ENCODE measurements at places on chromosomes 1 and 21.

GRCh38 chr1:227317523-227318015 lies 723 bp downstream of the CDC42BPA start:
- DNase-seq, result no peak

DNA sequence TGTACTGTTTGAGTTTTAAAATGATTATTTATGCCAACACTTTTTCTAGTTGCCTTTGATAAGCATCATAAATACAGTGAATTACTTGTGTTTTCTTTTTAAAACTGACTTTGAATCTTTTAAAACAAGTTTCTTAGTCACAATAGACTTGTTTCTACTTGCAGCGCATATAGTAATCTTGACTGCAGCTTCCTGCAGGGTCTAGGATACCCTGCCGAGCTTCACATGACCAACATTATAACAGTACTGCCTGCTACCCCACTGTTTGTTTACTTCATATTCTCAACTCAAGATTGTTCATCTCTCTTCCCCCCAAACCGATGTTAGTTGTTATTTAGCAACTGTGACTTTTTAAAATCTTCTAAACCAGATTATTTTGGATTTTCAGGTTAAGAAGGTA lies 751.3 kb upstream of the NEGR1 start:
- no peak for DNase-seq

- DNase-seq, result no peak
These were observed 50.2 kb upstream of the TNR start for GRCh38 chr1:175793617-175794016.

DNA sequence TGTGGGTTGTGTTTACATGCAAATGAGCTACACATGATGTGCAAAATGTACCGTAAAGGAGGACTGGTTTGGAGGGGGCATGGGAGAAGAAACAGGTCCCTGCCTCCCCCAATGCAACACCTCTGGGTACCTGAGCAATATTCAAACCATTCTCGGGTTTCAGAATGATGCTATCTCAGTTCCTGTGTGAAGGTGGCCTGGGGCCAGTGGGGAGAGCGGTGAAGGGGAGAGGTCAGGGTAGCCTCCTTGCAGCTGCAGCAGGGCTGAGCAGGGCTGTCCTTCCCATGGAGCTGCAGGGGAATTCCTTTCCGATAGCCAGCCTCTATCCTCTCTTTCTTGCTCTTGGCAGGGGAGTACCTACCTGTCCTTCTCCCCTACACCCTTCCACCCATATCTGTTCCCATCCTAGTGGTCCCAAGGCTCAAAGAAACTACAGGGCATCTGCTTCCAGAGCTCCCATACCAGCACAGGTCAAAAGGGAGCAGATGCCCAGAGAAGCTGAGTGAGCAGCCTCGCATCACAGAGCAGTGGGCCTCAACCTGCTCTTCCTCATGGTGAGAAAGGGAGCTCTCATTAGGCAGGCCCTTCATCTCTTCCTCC lies 11.9 kb downstream of the MEF2D start:
- DNase-seq, result no peak

DNA sequence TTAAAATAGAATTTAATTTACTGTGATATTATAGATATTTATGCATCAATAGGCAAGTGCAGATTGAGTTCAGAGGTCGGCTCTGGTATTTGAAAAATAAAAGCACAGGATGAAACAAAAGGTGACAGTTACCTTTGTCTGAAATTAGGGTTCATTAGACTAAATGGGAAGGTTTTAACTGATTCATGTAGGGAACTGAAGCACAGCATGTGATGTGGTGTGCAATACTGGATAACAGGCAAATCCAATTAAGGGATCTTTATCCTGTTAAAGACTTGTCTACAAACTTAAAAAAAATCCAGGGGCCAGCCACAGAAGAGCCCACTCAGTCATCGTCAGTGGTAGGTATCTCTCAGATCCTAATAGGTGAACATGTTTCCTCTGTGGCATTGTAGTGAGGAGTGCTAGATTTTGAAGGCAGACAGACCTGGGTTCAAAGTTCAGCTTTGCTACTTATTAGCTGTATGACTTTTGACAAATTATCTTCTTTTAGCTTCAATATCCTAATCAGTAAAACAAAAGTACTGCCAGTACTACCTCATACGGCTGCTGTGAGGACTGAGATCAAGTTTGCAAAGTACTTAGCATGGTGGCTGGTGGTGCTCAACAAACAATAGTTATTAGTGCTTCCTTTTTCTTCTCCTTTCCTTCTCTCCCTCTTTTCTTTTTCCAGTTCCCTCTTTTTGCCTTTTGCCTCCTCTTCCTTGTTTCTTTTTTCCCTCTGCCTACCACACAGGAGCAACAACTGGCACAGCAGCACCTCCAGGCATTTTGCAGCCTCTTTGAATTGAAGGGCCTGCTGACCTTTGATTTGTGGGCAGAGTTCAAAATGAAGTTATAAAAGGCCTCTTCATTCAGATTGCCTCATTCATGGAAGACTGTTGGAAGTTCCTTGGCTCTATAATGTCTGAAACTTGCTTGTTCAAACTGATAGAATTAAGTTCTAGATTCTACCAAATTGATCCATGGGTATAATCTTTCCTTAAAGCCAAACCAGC lies 44.9 kb upstream of the FOXD3 start:
- DNase-seq, result no peak

DNA sequence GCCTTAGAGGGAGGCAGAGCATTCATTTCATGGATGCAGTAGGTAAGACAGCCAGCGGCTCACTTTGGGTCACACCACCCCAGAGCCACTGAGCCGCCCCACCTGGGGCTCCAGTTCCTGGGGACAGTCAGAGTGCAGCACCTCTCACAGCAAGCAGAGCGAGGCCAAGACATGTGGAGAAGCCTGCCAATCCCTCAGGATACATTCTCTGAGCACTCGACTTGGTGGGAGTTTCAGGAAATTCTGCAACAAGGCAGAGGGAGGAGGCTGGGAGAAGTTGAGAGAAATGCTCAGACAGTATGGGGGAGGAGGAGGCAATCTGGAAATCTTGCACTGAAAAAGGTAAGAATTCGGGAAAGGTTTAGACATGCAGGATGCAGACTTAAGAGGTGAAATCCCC lies 60.8 kb upstream of the WLS start:
- no peak for DNase-seq

GRCh38 chr1:222680080-222680479 lies 32.2 kb downstream of the AIDA start:
- no peak for DNase-seq

DNA sequence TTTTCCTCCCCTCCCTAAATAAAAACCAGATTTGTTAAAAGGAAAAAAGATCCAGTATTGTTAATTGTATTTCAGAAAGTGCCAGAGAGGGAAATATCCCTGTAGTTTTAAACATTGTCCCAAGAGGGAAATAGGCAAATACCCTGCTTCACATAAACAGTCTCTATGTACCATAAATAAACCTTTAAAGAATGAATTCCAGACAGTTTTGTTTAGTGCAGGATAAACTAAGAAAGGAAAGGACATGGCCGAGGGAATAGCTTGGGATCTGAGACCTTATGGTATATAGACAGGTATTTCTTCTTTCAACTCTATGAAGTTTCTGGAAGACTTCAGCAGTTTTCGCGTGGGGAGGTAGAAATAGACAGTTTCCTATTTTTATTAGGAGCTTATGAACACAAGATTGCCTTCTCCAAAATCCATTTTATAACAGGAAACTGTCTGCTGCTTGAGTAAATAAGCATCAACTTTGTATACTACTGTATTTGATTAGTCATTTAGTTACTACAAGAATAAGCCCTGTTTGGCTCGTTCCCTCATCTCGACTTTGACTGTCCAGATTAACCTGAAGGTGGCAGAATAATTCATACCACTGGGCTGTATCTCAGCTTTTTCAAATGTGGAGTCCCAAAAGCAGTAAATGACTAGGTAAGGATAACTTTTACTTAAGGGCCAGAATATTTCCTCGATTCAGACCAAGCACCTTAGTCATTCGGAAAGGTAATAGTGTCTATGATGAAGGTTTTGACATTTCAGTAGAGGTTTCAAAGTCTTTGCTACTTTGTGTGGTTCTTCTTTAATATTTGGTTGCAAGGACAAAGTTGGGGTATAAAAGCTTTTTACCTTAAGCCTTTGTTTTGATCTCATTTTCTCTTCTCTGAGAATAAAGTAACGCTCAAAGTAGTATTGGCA lies 177.5 kb downstream of the VPS13D start:
- DNase-seq, result no peak

- no peak for DNase-seq
These were observed 104.4 kb downstream of the CRYAA start for GRCh38 chr21:43273016-43273707.

DNA sequence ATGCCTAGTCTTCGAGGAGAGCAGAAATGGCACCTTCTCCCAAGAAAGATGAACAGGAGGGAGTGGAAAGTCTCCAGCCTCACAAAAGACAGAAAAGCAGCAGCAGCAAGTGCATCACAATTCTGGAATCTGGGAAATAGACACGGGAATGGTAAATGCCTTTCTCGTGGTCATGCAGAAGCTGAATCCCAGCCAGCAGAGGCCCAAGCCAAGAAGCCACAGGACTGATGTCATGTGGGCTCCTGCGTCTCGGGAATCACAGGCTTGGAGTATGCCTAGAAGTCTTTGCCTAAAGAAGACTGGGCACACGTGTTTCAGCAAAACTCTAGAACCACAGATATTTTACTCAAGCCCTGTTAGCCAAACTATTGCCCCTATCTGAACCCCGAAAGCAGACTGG lies 260.3 kb upstream of the PLD5 start:
- DNase-seq, result no peak

DNA sequence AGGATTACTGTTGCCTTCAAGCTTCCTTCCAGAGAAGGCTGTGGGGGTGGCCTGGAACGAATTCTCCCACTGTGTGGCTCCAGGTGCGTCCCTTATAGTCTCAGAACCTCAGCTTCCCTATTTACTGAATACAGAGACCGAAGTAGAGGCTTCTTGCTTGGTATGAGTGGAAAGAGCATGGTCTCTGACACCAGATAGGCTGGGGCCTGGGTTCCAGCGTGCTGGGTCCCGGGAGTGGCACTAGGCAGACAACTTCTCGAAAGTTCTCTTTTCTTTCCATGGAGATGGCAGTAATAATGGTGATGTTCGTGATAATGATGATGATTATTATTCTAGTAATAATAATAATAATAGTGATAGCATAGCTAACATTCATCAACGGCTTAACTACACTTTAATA lies 161.7 kb downstream of the PTPRU start:
- DNase-seq, result no peak

DNA sequence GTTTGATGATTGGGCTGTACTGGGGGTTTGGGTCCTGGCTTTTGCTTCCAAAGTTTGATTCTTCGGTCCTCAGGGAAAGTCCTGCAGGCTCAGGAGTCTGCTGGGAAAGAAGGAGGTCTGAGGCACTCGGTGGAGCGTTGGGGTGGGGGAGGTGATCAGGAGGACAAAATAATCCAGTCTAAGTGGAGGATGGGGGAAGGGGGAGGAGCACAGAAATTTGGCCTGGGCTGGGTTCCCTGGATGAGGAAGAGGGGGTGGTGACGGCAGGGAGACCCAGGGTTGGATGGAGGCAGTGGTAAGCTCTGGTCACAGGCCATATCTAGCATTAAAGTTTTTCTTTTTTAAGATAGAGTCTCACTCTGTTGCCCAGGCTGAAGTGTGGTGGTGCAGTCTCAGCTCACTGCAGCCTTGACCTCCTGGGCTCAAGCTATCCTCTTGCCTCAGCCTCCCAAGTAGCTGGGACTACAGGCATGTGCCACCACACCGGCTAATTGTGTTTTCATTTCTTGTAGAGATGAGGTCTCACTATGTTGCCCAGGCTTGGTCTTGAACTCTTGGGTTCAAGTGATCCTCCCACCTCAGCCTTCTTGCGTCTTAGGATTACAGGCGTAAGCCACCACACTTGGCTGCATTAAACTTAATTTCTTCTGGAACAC lies 6.8 kb downstream of the SH2D2A start:
- no peak for DNase-seq

- no peak for DNase-seq
These were observed 71.9 kb downstream of the KLHDC7A start for GRCh38 chr1:18552631-18553030.

- DNase-seq, result no peak
These were observed 1.4 kb downstream of the MAGI3 start for GRCh38 chr1:113391649-113392271.

DNA sequence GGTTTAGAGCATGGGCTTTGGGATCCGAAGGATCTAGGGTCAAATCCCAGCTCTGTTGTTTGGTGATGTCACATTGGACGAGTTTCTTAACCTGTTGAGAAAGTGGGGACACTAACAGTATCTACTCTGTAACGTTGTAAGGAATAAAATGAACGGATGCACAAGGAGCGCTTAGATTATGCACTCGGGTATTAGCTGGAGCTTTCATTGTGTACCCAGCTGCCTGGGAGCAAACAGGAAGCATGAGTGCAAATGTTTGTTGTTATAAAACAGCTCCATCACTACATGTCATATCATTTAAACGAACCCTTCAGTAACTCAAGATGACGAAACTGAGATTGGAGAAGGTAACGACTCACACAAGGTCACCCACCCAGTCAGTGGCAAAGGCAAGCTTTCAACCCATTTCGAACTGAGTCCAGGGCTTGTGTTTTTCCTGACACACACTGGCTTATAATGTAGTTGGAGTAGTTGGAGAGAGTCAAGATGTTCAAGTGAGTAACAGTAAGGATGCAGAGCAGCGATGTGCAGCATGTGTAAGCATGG lies 16.2 kb upstream of the SLC6A17 start:
- peak; percentile 44 for DNase-seq

DNA sequence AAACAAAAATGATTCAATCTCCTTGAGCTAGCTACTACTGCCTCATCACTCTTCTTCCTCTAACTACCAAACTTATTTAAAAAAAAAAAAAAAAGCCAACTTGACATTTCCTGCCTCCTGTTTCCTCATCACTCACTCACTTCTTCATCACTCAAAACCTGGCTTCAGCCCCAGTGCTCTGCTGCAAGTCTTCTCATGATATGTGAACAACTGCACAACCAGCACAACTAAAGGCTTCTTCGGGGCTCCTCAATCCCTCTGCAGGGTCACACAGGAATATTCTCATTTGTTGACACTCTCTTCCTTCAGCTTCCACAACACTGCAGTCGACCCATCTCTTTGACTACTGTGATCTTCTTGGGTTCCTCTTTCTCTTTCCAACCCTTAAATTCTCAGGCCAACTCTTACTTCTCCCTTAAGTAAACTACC lies 7.6 kb downstream of the MTF1 start:
- no peak for DNase-seq

GRCh38 chr1:172453153-172453545 lies 9.3 kb upstream of the PIGC start:
- no peak for DNase-seq

GRCh38 chr1:116532671-116533428 lies 38.0 kb downstream of the CD58 start:
- no peak for DNase-seq

GRCh38 chr1:228318823-228319241 lies 87.8 kb downstream of the TRIM11 start:
- no peak for DNase-seq

- DNase-seq, result no peak
These were observed 1.8 kb downstream of the VASH2 start for GRCh38 chr1:212951947-212952640.

GRCh38 chr1:215220346-215220745 lies 137.8 kb downstream of the KCNK2 start:
- no peak for DNase-seq

DNA sequence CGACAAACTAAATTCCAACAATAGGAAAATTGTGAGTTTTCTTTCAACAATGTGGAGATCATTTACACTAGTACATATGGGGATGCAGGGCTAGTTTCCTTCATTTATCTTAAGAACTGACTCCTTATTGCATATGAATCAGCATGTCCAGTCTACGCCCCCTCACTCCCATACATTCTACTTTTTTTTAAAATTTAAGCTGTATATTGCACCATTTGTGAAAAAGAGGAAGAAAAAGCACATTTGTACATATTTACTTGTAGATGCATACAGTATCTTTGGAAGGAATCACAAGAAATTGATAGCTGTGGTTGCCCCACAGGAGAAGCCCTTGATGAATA lies 15.9 kb downstream of the VPS26C start:
- no peak for DNase-seq

Data from NCI-H1436 treated with DMSO at 0.1 percent for 48 hours (cell line).